ENCODE measurements at places on chromosomes 3 and 15. TPM values are rescaled to one million over a fixed set of nuclear protein-coding genes. Genes with fewer than 3 reads are reported as not detected.

Gene EPHA6
- not detected for total RNA-seq

Gene KLHL40
- not detected for total RNA-seq

Gene GPR171
- total RNA-seq, result not detected

Gene RAB6B
- total RNA-seq, result 1.1 TPM

Gene ADIPOQ
- total RNA-seq, result not detected

Gene AADAC
- 0.87 TPM for total RNA-seq

Gene PLCD1
- 11.5 TPM for total RNA-seq

Gene PSTPIP1
- total RNA-seq, result 0.60 TPM

Gene ACAA1
- total RNA-seq, result 49.4 TPM

Gene IL17RE
- total RNA-seq, result 0.07 TPM

Gene ROBO1
- total RNA-seq, result 2.6 TPM

Gene GLDN
- not detected for total RNA-seq

Gene CYP11A1
- not detected for total RNA-seq

All from mammary microvascular endothelial cell (primary cell).